GDM1 (cell line): ENCODE measurements at places on chromosomes 2 and 18.

DNA sequence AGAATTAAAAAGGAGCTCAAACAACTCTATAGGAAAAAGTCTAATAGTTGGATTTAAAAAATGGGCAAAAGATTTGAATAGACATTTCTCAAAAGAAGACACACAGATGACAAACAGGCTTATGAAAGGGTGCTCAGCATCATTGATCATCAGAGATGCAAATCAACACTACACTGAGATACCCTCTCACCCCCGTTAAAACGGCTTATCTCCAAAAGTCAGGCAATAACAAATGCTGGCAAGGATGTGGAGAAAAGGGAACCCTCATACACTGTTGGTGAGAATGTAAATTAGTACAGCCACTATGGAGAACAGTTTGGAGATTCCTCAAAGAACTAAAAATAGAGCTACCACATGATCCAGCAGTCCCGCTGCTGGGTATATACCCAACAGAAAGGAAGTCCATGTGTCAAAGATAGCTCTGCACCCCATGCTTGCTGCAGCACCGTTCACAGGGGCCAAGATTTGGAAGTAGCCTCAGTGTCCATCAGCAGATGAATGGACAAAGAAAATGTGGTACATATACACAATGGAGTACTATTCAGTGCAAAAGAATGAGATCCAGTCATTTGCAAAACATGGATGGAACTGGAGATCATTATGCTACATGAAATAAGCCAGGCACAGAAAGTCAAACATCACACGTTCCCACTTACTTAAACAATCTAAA lies 46.7 kb upstream of the B3GNT7 start:
- peak; percentile 34 for DNase-seq

DNA sequence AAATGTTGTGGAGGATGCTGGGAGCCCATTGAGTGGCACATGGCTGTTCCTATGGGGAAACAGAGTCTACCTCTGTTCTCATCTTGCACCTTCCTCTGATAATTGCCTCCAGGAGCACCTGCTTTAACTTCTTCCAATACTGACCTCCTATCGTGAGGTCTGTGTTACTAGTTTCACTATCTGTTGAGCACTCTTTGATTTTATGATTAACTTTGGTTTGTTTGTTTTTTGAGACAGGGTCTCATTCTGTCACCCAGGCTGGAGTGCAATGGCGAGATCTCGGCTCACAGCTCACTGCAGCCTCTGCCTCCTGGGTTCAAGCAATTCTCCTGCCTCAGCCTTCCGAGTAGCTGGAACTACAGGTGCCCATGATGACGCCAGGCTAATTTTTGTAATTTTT lies 12.1 kb upstream of the RFX8 start:
- DNase-seq, result no peak

GRCh38 chr2:235897992-235898391 lies 270.2 kb downstream of the GBX2 start:
- no peak for DNase-seq

DNA sequence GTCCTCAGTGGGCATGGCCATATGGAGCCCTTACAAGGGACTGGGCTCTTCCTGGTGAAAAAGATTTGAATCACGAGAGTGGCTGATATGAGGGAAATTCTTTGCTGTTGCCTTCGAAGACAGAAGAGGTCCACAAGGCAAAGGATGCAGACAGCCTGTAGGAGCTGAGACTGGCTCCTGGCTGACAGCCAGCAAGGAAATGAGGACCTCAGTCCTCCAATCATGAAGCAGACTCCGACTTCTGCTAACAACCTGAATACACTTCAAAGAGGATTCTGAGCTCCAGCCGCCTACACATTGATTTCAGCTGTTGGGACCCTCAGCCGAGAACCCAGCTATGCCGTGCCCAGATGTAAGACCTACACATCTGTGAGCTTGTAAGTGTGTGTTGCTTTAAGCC lies 3.0 kb upstream of the ST8SIA5 start:
- DNase-seq, result no peak

DNA sequence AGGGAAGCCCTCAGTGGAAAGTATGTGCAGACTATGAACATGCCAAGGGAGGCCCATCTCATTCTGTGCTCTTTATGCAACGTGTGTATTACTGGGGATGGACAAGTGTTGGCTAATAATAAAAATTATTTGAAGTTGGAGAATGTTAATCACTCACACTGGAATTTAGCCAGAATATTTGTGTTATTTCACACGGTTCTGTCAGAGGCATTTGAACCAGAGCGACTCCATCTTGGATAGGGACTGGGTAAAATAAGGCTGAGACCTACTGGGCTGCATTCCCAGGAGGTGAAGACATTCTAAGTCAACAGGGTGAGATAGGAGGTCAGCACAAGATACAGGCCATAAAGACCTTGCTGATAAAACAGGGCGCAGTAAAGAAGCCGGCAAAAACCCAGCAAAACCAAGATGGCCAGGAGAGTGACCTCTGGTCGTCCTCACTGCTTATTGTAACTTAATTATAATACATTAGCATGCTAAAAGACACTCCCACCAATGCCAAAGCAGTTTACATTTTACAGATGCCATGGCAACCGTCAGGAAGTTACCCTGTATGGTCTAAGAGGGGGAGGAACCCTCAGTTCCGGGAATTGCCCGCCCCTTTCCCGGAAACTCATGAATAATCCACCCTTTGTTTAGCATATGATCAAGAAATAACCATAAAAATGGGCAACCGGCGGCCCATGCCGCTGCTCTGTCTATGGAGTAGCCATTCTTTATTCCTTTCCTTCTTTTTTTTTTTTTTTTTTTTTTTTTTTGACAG lies 2.6 kb upstream of the FZD5 start:
- no peak for DNase-seq

GRCh38 chr18:63062246-63062645 lies 257.3 kb downstream of the BCL2 start:
- no peak for DNase-seq

- DNase-seq, result no peak
Measured at GRCh38 chr2:33784488-33784887, 185.4 kb upstream of the FAM98A start.

DNA sequence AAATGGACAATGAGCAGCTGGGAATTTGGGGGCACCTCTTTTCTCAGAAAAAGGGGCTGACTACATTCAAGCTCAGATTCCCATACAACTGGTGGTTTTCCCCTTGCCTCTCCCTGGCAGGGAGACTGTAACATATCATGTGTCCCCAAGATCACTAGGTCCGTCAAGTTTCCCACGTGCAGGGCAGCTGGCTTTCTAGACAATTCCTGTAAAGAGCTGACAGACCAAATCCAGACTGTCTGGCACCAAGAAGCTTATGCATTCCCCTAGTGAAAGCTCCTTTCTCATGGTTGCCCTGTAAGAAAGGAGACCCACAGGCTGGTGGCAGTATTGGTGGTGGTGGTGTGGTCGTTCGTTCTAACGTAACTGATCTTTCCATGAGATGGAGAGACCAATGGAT lies 48.8 kb downstream of the THUMPD2 start:
- DNase-seq, result no peak

GRCh38 chr2:105917226-105917625 lies 172.5 kb downstream of the NCK2 start:
- DNase-seq, result no peak

GRCh38 chr2:128500138-128500800 lies 181.6 kb upstream of the HS6ST1 start:
- DNase-seq, result peak; percentile 12

- DNase-seq, result no peak
Measured at GRCh38 chr2:223956300-223956699, 963 bp upstream of the MRPL44 start.

DNA sequence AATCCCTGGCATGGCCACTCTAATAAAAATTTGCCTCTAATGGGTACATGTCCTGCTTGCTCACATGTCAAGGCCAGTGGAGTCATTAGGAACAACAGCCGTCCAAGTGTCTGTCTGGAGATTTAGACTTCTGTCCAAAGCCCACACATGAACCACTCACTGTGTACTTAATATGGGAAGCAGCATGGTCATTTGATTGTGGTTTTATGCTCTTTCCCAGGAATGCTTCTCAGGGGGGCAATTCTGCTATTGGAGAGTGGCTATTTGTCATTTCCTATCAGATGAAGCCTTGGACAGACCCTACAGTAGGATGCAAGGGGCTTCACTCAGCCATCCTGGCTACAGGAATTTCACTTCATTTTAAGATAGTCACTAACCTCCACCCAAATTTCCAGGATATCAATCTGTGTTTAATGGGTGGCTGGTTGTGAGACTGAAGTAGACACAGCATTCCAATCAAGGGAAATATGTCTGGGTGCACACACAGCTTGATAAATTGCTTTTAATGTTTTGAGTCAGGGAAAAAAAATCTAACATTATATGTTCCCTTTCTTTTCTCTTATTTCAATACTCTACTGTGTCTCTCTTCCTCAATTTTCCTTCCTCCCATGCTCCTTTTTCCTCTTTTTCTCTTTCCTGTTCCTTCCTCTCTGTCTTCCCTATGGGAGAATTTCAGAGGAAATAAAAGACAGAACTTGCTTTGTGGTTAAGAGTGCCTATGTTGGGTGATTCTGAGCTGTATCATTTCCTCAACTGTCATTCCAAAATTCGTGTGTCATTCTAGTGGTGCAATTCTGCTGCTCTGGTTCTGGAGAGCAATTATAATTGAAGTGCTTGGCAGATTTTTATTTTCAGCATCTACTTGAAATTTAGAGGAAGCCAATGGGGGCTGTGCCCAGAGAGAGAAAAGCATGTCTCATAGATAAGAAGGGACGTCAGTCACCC lies 320.1 kb downstream of the OSR1 start:
- DNase-seq, result no peak

- DNase-seq, result no peak
Measured at GRCh38 chr2:159933040-159933726, 129.2 kb downstream of the PLA2R1 start.

GRCh38 chr2:101538076-101538475 lies 63.2 kb upstream of the RFX8 start:
- DNase-seq, result no peak

DNA sequence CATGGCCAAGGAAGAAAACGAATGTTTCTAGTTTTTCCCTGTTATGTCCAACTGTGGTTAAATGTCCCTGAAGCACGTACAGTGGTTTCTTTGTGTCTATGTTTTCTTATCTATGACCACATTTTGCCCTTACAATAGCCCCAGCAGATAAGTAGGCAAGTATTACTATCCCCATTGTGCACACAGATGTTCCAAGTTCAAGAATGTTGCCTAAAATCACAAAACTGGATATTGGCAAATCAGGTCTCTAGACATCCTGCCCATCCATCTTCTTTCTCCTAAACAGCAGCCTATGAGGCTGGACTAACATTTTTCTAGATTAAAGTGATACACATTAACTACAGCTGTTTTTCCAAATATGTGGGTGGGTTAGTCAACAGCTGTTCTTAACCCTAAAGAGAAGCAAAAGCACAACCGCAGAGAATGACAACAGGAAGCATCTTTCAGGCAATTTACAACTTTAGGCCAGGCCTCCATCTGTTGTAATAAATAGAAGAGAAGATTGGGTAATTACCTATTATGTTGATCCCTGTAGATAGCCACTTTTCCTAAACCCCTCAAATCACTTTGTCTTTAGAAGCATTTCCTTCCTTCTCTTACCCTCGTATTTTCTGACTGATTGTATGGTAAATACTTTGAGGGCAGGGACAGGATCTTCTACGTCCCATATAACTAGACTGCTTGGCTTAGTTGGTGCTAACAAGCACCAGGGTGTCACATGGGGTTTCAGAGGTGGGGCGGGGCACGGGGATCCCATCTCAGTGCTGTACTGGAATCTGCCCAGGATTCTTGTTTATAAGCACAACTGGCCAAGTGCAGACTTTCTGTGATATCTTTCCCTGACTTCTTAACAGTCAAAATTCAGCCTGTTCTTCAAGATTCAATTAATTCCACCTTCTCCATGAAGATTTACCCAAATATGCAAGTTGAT lies 132.1 kb upstream of the SETBP1 start:
- no peak for DNase-seq

- DNase-seq, result no peak
Measured at GRCh38 chr2:6945087-6945813, 28.0 kb downstream of the RNF144A start.

DNA sequence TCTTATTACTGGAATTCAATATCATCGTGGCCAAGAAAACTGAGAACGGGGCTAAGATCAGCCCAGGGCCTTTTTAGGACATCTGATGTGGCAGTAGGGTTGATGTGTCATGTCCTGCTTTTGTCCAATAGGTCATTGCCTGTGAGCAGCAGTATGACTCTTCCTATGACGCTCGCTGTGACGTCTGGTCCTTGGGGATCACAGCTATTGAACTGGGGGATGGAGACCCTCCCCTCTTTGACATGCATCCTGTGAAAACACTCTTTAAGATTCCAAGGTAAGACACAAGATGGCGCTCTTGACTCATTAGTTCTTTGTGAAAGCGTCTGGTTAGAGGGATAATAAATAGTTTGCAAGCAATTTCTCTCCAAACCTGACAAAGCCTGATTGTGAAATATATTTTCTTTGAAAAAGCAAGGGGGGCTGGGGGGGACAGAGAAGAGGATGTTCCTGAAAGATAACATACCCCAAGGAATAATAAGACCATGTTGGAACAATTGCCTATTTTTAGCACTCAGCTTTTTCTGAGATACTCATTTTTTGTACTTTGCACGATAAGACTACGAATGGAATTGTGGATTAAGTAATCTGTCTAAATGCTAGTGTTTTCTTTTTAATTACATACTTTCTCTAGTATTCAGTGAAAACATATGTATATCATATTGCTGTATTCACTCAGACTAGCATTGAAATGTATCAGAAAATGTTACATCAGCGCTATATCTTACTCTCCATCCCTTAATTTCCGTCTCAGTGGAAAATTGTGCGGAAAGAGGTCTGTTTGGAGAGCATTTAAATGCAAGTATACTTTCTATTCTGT lies 58.1 kb downstream of the MYO3B start:
- DNase-seq, result peak; percentile 11

GRCh38 chr2:138948070-138948539 lies 167.9 kb upstream of the NXPH2 start:
- no peak for DNase-seq

DNA sequence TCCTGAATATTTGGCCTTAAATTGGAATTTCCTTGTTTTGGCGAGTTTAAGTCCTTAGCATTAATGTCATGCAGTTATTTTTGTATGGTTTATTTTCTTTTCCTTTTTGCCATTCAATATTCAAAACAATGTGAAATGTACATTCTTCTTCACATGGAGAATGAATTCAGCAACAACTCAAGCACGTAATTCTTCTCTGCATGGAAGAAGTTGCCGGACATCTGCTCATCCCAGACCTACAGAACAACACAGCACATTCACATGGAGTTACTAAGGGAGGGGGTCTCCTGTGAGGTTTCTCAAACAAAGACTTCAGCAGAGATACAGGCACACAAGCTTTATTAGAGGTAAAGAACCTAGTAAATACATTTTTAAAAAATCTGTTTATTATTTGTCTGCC lies 236.8 kb downstream of the SATB2 start:
- DNase-seq, result no peak

DNA sequence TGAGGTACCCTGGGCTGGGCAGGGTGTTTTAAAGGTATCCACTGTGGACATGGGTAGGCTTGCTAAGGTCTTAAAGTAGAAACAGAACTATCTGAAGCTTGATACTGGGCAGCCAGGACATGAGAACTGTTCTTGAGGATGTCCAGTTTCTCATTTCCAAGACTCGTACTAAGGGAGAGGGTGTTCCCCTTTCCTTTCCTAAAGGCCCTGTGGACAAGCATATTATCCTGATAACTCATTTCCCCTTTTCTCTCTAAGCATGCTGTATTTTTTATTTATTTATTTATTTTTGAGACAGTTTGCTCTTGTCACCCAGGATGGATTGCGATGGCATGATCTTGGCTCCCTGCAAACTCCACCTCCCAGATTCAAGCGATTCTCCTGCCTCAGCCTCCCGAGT lies 273.6 kb downstream of the PRKCE start:
- no peak for DNase-seq
